ENCODE measurements at places on chromosomes 1 and 21.

- DNase-seq: no peak
Measured at GRCh38 chr1:24709791-24710441, 35.3 kb upstream of the CLIC4 start.

GRCh38 chr1:163275222-163275621 is 46.5 kb upstream of the NUF2 start:
- no peak for DNase-seq

DNA sequence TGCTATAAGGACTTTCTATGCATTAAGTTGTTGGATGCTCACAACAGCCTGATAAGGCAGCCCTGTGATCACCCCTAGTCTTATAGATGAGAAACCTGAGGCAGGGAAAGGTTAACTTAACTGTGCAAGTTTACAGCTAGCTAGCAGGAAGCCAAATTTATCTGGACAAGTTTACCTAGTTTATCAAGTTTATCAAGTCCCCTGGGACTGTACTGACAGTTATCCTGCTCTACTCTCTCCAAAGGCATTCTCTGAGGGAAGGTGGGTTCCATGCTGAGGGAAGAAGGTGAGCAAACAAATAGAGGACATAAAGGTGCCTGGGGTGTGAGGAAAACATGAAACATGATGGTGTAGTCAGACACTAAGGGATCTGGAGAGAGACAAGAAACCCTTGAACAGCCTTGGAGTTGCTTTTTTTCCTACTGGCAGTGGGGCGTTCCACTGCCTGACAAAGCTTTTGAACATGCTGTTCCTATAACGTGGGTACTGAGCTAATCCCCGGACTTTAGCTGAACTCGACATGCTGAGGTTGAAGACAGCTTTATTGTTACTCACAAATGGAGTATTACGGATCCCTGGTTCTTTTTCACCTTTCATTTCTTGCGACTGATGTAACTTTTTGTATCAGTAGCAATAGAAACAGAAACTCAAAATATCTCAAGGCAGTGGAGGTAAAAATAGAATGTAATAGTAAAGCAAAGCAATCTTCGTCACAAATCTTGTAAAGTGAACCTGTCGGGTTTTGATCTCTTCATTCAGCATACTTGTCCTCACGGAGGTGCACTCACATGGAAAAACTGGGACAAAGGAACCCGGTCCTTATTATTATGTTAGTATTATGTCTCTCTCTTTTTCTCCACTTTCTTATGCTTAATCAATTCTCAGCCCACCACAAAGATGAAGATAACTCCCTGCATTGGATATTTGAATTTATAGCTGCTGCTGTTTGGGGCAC is 42.4 kb upstream of the ESRRG start:
- DNase-seq: no peak

DNA sequence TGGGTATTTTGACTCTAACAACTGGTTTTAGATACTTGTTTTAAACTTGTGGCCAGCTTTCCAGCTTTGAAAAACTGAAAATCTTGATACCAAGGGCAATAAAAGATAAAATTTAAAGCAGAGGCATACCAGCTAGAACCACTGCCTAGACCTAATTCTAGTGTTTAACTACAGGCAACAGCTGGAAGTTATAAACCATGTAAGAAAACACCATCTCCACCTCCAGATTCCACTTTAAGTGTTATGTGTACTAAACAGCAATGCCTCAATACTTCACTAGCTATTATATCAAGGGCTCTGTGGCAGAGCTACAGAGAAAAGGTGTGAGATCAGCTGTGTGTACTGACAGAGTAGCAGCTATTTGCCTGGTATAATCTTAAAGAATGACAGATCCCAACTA is 69.5 kb downstream of the LPAR3 start:
- no peak for DNase-seq

DNA sequence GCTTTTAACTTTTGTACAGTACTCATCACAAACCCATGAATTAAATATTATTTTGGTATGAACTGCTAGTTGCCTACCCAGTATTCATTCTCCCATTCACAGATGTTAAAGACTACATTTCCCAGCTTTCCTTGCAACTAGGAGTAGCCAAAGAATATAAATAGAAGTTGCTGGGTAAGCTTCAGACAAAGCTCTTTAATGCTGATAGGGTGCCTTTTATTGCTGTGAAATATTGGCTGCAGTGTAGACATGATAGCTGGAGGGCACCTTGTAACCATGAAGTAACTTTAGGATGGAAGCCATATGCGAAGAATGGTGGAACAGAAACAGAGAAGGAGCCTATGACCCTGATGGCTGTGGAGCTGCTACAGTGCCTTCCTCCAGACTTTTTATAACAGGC is 16.7 kb downstream of the JUN start:
- DNase-seq: no peak

DNA sequence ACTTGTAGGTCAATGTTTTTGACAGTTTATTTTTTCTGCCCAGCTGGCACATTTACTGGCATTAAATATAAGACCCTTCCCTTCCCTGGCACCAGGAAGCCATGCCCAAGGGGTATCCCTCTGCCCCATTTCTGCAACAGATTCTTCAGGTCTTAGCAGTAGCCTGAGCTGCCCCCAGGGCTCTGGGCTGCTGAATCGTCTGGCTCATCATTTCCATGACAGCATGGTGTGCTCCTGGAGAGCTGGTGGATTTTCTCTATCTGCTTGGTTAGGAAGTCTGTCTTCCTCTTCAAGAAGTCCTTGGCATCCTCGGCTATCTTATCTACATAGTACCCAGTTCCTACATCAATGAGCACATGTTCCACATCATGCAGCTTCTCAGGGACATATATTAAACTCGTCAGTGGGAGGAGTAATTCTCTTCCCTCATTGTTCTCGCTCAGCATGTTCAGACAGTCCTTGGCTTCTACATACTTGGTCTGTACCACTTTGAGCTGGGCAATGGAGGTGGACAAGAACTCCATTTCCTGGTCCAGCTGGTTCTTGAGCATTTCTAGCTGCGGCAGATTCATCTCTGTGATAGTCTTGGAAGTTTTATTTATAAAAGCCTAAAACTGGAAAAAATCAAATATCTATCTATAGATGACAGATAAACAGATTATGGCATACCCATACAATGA is 23.5 kb downstream of the MIA3 start:
- no peak for DNase-seq

- DNase-seq: no peak
Measured at GRCh38 chr1:148158341-148159003, 6.4 kb upstream of the NBPF11 start.

Data from tibial nerve (tissue), 4 donors.